Fibroblast of skin of scalp (primary cell): ENCODE measurements at places on chromosomes 1 and 21.

- no peak for DNase-seq
These were observed 1.8 kb downstream of the DNAJB4 start for GRCh38 chr1:78006521-78006920.

GRCh38 chr21:44057960-44058651, 46.0 kb downstream of the TRAPPC10 start:
- DNase-seq = no peak

- no peak for DNase-seq
These were observed 68.3 kb downstream of the C4BPA start for GRCh38 chr1:207172321-207172720.

GRCh38 chr1:172401892-172402291, 18.6 kb upstream of the C1orf105 start:
- DNase-seq = no peak
